ELR (cell line): ENCODE measurements at places on chromosomes 1 and 21.

DNA sequence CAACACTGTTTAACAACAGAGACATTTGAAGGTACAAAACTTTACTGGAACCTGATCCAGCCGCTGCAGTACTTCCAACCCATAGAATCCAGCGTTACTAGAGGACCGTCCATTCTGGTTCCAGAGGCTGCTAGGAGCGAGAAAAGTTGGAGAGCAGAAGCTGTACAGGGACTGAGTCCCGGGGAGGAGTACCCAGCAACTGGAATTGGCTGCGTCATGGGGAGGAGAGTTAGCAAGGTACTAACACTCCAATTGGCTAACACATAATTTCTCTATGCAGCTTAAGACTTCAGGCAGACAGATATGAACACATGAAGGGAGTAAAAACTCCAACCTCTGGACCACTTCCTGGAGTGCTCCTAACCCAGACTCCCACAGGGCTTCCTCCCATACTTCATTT is 2.1 kb upstream of the QSOX1 start:
- DNase-seq: no peak

- DNase-seq: peak; percentile 86
Observed at GRCh38 chr1:162987866-162988265, 81.3 kb upstream of the RGS4 start.

GRCh38 chr1:207620543-207620893 is 24.4 kb upstream of the CR1L start:
- DNase-seq: no peak

DNA sequence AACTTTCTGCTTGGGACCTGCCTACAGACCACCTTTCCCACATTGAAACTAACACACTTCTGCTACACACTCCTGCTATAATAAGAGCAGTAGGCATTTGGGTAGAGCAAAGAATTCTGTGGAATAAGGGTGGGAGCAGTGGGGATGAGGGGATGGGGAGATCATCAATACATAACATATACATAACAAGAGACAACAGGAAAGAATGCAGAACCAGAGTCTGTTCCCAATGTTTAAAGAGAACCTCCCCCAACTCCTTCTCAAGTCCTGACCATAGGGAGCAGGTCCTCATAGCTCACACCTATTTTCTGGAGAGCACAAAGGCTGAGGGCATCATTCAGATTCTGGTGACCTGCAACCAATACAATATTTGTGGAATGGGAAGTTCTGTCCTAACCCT is 121.6 kb upstream of the BARHL2 start:
- no peak for DNase-seq

DNA sequence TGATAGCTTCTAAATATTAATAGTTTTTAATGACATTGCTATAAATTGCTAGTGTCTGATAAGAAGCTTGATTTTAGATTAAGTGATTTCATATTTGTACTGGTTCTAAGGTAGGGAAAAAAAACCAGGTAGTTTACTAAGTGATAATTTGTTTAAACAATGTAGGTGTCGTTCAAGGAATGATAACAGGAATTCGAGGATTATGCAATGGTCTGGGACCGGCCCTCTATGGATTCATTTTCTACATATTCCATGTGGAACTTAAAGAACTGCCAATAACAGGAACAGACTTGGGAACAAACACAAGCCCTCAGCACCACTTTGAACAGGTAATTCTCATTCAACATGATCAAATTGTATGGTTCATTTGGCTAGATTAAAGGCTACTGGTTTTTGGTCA is 52.4 kb downstream of the SASS6 start:
- DNase-seq: no peak

DNA sequence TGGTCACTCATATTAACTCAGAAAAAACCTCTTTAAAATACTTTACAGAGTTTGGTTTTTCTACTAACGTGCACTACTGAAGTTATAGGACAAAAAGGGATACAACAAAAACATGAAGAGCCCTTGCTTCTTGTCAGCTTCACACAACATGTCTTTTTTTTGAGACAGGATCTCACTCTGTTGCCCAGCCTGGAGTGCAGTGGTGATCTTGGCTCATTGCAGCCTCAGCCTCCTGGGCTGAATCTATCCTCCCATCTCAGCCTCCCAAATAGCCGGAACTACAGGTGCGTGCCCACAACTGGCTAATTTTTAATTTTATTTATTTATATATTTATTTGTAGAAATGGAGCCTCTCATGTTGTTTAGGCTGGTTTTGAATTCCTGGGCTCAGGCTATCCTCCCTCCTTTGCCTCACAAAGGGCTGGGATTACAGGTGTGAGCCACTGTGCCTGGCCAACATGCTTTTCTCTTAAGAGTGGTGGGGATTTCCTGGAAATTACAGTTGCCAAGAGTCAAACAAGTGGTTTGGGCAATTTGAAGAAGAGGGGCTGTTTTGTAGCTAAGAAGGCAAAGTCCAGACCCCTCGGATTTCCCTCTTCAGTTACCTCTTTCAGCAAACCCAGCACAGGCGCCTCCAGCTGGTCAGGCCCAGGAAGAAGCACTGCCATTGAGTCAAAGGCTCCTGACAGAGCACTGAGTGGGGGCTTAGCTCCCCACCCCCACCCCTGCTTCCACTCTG is 6.4 kb upstream of the SMPDL3B start:
- peak; percentile 12 for DNase-seq

DNA sequence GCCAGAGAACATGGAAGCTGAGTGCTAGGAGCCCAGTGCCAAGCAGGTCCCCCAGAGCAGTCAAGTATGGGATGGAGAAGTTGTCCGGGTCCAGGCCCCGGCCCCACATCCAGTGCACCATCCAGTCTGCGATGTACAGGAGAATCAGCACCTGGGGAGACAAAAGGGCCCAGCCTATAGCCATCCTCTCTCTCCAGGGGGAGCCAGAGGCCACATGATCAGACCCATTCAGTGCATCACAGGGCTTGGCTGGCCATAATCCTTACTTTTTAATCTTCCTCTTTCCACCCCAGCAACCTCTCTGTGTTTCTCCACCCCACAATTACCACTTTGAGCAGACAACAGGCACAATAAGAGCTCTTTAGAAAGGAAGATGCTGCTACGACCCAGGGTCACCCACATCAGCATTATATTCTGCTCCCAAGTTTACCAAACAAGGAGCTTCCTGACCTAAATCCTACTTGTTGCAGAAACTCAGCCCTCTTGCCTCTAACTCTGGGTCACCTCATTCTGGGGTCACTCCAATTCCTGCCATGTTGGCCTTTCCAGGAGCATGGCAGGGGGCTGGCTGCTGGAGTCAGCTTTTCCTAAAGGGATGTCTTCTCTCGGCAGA is 16.4 kb upstream of the RAB29 start:
- DNase-seq: peak; percentile 70

GRCh38 chr1:116228511-116228910 is 117.3 kb downstream of the MAB21L3 start:
- DNase-seq: no peak

DNA sequence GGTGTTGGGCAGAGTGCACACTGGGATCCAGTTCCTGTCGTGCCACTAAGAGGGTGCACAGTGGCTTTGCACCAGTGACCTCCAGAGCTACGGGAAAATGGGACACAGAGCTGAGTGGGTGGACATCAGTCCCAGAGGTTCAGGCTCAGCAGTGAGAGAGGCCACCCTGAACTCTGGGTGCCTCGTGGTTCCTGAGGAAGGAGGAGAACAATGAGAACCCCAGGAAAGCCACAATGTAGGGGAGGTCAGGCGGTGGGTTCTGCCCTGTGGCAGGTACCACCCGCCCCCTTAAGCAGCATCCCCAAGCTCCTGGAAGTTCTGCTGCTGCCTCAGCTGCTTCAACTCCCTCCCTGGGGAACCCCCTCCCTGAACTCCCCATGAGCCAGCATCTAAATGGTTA is 112.2 kb downstream of the GRIK3 start:
- DNase-seq: no peak

- no peak for DNase-seq
Observed at GRCh38 chr1:191222206-191222605, 744.5 kb upstream of the BRINP3 start.

- DNase-seq: peak; percentile 18
Observed at GRCh38 chr1:69994241-69994640, 211.1 kb downstream of the LRRC40 start.

- DNase-seq: no peak
Observed at GRCh38 chr1:16405441-16405840, 31.8 kb downstream of the SPATA21 start.

DNA sequence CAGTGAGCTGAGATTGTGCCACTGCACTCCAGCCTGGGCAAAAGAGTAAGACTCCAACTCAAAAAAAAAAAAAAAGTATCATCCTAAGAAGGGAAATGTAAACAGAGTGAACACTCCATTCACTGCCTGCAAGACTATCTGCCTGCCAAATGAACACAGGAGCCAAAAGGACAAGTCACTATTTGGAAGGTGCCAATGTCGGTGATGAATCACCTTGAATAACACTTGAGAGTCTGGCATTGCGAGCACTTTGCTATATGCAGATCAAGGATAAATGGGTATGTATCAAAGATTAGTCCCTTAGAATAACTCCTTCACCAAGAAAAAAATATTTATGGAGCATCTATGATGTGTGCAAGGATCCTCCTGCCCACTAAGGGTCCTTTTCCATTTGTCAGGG is 6.6 kb downstream of the UBR4 start:
- DNase-seq: peak; percentile 72

DNA sequence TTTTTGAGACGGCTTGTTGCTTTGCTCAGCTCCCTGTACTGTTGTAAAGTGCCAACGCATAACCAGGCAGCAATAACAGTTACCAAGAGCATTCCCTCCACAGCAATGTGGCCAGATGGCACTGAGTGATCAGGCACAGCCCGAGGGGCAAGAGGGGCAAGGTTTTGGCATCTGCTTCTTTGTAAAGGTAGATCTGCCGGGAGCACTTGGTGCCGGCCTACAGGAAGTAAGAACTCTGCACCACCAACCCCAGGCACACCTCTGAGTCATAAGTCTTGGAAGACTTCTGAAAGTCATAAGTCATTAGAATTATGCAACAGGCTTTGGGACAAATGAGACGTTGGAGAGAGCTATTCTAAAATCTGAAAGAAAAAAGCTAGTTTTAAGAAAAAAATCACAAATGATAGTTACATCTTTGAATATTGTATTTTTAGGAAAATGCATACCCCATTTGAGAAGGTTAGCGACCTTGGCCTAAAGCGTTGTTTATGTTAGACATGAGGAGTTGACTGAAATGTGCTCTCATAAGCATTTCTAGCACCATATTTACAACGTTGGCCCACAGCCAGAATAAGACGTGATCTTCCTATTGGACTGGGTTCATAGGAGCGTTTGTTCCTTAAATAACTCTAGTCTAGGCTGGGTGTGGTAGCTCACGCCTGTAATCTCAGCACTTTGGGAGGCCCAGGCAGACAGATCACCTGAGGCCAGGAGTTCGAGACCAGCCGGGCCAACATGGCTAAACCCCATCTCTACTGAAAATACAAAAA is 37.7 kb upstream of the MAP10 start:
- peak; percentile 72 for DNase-seq

DNA sequence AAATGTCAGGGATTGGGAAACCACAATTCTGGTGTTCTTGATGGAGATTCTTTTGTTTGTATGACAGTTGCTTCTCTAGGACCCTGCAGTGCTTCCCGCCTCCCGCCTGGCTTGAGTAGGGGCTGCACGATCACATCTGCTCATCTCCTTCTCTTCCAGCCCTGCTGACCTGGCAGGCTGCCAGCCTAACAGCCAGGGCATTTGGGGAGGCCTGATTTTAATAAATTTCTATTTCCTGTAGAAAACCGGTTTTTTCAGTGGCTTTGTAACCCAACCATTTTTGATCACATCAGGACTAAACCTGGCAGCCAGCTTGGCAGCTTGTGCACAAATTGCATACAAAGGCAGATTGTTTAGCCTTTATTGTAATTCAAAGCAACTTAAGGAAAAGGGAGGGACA is 78.9 kb downstream of the UBE2U start:
- DNase-seq: no peak

DNA sequence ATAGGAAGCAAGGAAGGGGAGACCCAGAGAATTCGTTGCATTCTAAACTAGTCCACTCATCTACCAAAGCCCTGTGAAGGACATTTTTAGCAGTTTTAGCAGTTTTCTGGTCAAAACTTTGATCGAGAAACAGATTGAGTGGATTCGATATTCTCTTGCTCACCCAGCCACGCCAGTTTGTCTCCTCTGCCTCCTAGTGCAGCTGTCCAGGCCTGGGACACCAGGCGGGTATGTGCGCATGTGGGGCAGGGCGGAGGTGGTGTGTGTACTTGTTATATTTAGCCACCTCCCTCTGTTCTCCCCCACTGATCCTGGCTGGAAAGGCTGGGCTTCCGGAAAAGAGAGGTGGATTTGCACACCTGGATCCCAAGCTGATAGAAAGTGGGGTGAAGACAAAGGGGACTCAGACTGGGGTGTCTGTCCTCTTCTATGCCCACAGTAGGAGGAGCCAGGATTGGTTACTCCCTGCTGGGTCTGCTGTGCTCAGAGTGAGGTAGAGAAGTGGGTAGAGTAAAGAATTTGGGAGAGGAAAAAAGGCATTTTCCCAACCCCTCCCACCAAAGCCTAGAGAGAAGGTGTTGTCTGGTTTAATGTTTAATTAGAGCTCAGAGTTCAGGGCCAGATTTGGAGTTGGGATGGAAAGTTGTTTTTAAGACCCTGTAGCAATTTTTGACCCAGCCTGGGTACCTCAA is 3.8 kb downstream of the LMNA start:
- peak; percentile 59 for DNase-seq

GRCh38 chr1:27136236-27136551 is 18.7 kb downstream of the SLC9A1 start:
- no peak for DNase-seq

DNA sequence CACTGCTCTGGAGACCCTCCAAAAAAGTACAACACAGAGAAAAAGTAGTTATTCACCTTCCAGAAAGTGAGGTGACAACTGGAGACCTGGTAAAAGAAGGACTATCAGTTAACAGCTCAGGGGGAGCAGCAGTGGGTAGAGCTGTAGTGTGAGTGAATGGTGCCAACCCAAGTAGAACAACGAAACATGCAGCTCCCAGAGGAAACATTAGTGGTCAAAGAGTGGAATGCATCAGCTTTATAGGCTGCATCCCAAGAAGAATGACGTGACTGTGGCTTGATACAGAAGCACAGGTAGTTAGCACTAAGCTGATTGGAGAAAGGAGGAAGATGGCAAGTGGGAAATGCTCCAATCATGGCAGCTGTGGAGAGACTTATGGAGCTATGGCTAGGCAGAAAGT is 275.7 kb upstream of the CAMK1G start:
- no peak for DNase-seq

- DNase-seq: peak; percentile 98
Observed at GRCh38 chr1:221829327-221830015, 87.6 kb upstream of the DUSP10 start.

DNA sequence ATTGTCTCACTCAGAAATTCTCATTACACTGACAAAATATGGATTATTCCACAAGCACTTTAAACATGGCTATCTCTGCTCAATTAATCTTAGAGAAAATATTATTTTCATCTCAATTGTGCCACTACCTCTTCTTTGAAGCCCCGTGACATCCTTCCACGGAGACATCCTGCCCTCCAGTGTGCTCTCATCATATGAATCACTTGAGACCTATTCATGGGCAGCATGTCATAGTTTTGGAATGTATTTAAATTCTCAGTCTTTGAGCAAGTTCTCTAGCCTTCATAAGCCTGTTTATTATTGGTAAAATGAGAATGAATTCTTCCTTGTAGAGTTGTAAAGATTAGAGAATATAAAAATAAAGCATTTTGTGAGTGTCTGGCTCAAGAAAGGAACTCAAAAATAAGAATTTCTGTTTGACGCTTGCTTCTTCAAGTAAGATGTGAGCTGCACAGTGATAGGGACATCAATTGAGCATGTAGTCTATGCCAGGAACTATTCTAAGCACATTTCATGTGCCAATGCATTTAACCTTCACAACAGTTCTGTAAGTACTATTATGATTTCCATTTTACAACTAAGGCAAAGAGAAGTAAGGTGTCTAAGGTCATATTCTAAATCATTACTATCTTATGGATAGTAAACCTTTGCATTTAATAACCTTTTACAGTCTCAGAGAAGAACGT is 557.4 kb upstream of the ZRANB2 start:
- peak; percentile 70 for DNase-seq
